ENCODE measurements at places on chromosomes 3 and 15.

- no peak for DNase-seq
These were observed 46.5 kb downstream of the CYFIP1 start for GRCh38 chr15:22933641-22934061.

DNA sequence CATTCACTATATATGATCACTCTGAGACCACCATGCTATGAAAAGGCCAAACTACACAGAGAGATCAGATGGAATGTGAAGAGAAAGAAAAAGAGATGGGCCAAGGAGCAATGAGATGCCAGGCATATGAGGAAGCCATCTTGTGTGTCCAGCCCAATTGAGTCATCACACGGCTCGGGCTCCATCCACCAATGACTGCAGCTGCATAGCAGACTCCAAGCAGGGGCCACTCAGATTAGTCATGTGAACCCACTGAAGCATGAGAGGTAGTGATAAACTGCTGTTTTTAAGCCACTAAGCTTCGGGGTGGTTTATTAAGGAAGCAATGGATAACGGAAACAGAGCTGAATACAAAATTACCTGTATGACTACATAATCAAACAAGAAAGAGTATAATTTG, 185.9 kb downstream of the SUCLG2 start:
- no peak for DNase-seq

DNA sequence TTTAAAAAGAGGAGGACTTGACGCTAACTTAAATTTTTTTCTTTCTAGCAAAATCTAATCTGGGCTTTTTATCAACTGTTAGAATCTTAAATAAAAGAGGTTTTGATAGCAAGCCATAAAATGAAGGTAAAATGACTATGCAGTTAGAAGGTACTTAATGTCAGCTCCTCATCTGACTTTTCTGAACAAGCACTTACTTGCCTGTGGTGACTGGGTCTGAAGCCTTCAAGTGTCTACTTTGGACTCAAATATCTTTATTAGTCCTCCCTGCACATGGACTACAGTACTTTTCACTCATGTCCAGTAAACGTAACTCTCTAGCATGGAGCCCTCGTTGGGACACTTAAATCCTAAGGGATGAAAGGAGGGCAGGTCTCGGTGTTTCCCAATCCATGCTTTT, 135.9 kb downstream of the P2RY1 start:
- DNase-seq, result no peak

- DNase-seq, result no peak
These were observed 423.0 kb upstream of the THBS1 start for GRCh38 chr15:39157882-39158281.

DNA sequence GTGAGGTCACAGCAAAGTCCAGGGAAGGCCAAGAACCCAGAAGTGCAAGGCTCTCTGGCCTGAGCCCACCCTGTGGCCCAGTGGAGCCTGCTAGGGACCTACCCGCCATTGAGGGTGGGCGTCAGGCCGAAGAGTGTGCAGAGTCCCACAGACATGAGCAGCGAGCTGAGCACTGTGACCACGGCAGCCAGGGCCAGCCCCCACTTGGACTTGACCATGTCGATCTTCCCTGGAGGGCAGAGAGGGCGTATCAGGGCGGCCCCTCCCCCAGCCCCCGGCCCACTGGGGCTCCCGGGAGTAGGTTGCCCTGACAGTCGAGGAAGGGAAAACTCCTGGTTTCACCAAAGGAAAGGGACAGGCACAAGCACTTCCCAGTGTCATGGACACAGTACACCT, 44.6 kb downstream of the PTPN23 start:
- DNase-seq, result no peak

GRCh38 chr3:4850211-4850927, 128.9 kb upstream of the BHLHE40 start:
- no peak for DNase-seq

DNA sequence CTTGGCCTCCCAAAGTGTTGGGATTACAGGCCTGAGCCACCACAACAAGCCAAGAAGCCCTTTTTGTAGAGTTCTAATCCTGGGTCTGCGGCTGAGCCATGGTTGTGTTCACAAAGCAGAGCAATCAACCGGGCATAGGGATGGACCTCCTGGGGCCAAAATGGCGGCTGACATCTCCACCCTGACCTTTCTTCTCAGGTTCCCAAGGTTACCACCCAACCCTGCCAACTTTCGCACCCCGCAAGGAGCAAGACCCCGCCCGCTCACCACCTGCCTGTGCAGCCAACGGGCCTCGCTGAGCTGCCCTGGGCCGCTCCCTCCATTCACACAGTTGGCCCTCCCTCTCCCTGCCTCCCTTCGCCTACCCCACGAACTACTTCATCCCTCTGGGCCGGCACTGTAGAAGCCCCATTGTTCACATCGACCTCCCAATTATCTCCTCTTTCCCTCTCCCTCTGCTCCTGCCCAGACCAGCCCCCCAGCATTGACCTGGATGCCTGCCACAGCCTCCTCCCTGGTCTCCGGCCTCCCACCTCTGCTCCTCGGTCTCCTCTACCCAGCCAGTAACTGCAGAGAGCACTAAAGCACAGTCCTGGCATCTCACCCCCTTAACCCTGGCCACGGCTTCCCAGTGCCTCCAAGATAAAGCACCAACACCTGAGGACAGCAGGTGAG, 62.0 kb upstream of the TFRC start:
- no peak for DNase-seq

- DNase-seq, result no peak
These were observed 316.1 kb upstream of the TPRG1 start for GRCh38 chr3:188855675-188856074.

DNA sequence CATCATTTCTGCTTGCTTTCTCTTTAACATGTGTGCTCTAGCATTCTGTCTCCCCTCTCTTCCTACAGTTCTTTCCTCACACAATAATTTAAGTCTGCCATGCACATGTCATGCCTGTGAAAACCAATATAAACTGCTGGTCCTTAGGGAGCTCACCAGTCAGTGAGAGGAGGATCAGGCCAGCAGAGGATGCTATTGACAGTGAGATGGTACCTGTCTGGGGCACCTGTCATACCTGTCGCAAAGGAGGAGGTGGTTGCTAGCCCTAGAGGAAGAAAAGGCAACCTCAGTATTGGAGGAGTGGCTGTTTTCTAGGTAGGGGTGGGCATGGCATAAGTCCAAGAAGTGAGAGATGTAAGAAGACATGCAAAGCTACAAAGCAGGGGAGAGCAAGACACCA, 194.6 kb downstream of the GABRG3 start:
- no peak for DNase-seq

DNA sequence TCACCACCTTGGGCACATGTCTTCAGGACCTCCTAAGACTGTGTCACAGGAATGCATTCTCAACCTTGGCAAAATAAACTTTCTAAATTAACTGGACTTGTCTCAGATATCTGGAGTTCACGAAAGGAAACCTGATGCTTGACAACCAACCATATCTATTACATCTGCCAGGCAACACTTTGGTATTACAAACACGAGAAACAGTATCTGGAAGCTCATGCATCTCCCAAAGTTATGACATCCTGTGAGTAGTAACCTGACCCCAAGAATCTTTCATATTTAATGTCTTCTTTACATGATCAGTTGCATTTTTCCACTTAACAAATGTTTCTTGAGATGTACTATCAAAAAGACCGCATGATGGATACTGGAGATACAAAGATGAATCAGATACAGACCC, 465.3 kb upstream of the AGTR1 start:
- DNase-seq, result no peak

GRCh38 chr3:152496716-152497115, 228.0 kb downstream of the MBNL1 start:
- no peak for DNase-seq

DNA sequence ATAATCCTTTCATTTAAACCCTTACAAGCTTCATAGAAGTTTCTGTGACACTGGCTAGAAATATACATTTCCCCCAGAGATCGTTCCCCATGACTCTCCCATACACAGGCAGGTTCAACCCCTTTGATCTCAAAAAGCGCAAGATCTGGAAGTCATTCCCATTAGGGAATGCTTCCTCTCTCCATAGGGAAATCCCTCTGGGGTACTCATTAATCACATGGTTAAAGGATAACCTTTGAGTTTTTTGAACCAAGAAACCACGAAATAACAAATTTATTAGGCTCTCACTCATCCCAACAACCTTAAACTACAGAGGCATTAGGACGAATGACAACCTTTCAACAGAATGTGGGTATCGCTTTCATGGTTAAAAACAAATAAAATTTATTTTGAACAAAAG, 211.9 kb upstream of the PRICKLE2 start:
- no peak for DNase-seq

- no peak for DNase-seq
These were observed 58.1 kb upstream of the FNDC3B start for GRCh38 chr3:171981271-171981605.

DNA sequence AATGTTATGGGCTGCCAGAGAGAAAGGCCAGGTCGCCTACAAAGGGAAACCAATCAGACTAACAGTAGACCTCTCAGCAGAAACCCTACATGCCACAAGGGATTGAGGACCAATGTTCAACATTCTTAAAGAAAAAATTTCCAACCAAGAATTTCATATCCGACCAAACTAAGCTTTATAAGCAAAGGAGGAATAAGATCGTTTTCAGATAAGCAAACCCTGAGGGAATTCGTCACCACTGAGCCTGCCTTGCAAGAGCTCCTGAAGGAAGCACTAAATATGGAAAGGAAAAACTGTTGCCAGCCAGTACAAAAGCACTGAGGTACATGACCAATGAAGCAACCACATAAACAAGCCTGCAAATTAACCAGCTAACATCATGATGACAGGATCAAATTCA, 33.1 kb downstream of the PYGO1 start:
- DNase-seq, result no peak

GRCh38 chr15:28153492-28154119, 54.5 kb upstream of the OCA2 start:
- DNase-seq, result no peak

- no peak for DNase-seq
These were observed 47.0 kb upstream of the PPIB start for GRCh38 chr15:64209680-64210334.

DNA sequence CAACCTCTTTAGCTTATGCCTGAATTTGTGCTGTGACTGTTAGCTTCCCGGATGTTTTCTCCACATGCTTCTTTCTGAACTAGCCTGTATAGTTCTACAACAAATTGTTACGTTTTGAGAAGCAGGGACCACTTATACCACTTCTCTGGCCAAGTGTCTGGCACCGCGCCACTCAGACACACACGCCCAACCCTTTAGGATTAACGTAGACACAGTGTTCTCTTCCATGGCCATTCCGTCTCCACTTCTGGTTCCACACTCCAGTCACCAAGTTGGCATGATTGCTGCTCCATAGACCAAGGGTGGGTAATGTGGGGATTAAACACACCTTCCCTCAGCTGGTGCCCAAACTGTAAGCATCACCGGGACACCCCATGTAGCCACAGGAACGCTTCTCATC, 755 bp upstream of the TMEM108 start:
- DNase-seq, result no peak

DNA sequence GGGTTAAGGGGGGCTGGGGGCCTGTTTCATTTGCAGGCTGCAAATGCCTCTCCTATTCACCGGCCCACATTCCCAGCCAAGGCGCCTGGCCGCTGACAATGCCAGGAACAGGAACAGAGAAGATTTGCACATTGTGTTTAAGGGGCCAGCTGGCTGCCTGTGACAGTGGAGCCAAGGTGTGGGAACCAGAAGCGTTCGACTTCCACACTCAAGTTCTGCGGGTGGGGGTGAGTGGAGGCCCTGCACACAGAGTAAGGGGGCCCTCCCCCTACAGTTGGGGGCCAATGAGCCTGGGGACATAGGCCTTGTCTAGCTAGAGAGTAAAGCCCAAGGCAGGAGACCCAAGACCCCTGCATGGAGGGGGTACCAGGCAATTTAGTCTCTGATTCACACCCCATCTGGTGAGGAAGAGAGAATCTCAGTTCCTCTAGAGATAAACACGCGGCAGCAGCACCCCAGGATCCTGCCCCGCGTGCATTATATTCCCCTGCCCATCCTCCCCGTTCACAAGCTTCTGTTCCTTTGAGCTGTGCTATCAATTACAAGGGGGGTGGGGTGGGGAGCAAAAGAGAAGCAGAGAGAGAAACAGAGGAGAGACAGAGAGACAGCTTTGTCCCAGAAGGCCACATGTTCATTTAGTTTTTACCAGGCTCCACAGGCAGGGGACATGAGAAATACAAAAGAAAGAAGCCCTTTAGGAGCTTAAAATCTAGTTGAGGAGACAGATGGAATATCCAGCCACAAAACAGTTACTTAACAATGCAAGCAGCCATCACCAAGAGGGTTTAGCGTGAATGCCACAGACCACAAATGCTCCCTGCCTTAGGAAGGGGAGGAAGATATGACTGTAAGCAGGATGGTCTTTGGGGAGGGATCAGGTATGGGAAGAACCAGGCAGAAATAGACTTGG, 9.2 kb downstream of the IGDCC3 start:
- DNase-seq, result no peak

DNA sequence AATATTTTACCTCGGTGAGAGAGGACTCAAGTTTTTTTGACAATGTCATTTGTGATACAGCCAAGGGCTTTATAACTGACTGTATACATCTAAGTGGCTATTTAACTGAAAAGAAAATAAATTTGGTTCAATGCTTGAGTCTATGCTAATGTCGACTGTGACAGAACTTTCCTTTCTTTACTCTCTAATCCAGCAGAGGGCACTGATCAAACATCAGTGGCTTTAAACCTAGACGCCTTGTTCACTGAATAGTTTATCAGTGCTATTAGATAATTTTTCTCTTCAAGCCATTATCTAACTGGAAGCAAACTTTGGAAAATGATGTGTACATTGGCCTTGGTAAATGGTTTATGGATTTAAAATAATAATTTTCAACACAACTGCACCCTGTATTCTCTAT, 285.1 kb downstream of the CHL1 start:
- DNase-seq, result no peak

DNA sequence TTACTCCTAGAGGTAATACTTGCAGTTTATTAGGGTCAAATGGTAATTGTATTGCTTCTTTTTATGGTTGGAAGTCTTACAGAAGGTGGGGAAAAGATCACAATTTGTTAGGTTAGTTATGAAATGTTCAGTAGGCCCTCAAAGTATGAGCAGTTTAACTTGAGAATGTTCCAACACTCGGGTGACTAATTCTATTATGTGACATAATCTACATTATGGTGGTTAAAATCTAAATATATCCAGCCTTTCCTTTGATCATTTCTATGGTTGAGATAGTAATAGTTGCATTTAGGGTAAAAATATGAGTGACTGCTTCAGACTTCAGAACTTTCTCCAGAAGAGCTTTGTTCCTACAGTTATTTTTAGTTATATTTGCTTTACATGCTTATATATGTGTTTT, 19.6 kb upstream of the FBXO22 start:
- no peak for DNase-seq

- no peak for DNase-seq
These were observed 35.8 kb upstream of the TSC22D2 start for GRCh38 chr3:150372320-150372719.

DNA sequence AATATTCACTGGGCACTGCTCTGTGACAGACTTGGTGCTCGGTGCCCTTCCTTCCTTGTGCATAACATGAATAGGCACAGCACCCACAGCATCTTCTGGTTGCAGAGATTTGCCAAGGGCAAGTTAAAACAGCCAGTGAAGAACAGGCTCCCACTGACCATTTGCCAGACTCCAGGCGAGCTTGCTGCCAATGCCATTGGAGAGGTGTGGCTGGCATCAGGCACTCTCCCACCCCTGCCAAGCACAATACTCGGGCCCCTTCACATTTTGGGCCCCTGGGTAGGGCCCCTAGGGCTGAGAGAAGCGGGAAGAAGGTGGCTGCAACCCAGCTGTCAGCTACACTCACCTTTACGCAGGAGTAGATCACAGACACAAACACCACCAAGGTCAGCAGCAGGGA, 112.1 kb downstream of the SEC22A start:
- no peak for DNase-seq

Measured in lower leg skin (tissue), 4 donors.